NCI-H446 (cell line): ENCODE measurements at places on chromosomes 2 and 18.

GRCh38 chr18:33579349-33580215, 1.6 kb downstream of the ASXL3 start:
- no peak for DNase-seq

GRCh38 chr2:6822406-6822805, 43.3 kb downstream of the CMPK2 start:
- DNase-seq = no peak

- no peak for DNase-seq
Measured at GRCh38 chr2:125643585-125643984, 1012.4 kb upstream of the GYPC start.

DNA sequence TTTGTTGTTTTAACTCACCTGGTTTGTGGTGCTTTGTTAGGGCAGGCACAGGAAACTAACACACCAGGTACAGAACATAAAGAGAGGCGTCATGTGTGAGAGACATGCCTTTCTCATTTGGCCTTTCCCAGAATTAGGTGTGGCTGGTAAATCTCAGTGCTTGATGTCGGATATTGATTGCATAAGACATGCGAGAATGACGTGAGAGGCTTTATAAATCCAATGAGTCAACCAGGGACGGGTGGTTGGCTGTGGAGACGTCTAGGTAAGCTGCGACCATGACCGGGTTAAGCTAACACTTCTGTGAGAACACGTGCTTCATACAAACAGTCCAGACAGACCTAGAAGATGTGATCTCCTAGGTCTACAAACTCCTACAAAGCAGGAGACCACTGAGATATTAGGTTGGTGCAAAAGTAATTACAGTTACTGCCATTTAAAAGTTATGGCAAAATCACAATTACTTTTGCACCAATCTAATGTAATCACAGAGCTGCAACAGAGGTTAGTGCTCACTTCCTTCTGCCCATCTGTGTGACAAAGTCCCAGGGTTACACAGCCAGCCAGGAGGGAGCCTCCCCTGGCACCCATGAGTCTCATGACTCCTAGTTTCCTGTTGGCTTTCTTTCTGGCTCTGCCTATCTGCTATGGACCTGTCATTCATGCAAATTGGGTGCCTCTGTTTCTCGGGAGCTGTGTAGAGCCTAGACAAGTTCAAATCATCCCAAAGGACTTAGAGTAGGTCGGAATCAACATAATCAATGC, 98.9 kb upstream of the ATP8B1 start:
- DNase-seq = no peak

DNA sequence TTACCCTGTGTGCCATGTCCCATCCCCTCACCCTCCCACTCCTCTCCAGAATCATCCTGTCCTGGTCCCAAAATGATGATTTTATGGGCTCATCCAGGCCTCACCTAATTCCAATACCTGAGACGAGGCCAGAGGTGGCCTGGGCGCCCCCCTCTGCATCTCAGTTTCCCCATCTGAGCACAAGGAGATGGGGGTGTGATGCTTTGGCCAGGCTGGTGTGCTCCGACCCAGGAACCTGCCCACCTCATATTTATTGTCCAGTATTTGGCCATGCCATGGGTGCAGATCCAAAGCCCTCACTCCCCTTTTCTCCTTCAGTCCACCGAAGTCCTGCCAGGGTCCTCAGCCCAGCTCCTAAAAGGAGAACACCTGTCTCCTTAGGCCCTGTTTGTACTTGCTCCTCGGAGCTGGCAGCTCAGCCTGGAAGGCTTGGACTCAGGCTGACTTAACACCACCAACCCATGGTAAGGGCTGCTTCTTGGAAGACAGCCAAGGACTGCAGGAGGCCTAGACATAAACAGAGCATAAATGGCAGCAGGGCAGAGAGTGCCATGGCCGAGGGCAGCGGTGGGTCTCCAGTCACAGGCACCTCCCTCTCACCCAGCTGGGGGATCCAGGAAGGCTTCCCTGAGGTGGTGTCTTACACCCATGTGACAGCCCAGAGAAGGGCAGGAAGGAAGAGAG, 3.6 kb downstream of the TEX51 start:
- no peak for DNase-seq

DNA sequence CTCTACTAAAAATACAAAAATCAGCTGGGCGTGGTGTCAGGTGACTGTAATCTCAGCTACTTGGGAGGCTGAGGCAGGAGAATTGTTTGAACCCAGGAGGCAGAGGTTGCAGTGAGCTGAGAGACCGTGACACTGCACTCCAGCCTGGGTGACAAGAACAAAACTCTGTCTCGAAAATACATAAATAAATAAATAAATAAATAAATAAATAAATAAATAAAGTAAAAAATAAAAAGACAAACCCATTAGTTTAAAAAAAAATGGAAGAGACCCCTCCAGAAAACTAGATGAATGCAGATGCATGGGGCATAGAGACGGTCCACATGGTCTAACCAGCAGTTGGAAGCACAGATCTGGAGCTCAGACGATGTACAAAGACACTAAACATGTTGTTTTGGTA, 18.1 kb downstream of the TMEM163 start:
- DNase-seq = no peak

GRCh38 chr2:170747921-170748320, 22.3 kb upstream of the ERICH2 start:
- DNase-seq = no peak

- DNase-seq = no peak
Measured at GRCh38 chr2:7024261-7024660, 107.0 kb downstream of the RNF144A start.

DNA sequence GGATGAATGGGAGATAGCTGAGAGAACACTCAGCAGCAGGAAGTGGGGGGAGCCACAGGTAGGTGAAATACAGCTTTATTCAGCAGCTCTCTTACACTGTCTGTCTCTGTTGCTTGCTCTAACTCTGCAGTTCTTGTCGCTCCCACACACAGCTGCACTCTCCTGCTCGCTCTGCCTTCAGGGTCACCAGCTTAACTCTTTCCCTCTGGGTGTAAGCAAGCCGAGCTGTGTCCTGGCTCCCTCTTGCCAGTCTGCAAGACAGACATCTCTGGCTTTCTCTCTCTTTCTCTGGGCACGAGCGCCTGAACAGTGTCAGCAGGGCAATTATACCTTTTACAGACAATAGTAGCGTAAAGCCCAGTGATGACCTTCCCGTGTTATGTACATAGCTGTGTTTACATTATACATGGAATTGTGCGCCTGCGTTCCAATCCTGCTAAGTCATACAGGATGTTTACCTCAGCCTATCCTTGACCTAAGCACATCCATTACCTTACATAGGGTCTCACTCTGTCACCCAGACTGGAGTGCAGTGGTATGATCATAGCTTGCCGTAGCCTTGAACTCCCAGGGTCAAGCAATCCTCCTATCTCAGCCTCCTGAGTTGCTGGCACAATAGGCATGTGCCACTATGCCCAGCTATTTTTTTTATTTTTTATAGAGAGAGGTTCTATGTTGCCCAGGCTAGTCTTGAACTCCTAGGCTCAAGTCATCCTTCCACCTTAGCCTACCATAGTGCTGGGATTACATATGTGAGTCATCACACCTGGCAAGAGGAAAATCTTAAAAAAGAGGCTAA, 57.8 kb upstream of the CHN1 start:
- no peak for DNase-seq

DNA sequence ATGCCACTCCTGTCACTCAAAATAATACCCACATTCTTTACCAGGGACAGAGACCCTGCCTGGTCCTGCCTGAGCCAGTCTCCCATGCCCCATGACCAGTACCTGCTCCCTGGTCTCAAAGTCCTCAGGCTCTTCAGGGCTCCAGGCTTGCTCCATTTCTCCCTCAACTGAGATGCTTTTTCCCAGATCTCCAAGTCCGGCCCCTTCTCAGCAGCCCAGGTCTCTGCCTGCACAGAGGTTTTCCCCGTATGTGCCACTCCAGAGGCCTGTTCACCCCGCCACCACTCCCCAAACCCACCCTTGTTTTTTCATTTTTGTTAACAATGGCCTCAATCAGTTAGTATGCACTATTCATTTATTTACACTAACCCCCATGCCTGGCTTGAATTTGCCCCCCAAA, 499.5 kb upstream of the MYT1L start:
- DNase-seq = no peak

GRCh38 chr2:10043256-10043905, at the start of gene KLF11:
Gene KLF11, plus strand, starts transcription at chr2:10043550. Its CDS starts 167 bp downstream, at chr2:10043717.
- peak; percentile 96 for DNase-seq

DNA sequence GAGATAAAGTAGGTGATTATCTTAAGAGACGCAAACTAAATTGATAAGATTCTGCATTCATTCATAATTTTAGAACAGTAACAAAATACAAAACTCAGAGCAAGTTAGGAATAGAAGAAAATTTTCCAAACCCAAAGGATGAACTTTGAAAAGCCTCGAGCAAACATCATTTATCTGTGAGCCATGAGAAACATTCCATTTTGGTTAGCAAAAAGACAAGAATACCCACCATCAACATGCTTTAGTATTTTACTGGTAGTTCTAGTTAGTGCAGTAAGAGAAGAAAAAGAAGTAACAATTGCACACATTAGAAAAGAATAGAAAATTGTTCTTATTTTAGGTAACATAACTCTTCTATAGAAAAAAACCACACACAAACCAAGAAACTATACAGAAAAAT, 291.3 kb upstream of the TCF4 start:
- no peak for DNase-seq

DNA sequence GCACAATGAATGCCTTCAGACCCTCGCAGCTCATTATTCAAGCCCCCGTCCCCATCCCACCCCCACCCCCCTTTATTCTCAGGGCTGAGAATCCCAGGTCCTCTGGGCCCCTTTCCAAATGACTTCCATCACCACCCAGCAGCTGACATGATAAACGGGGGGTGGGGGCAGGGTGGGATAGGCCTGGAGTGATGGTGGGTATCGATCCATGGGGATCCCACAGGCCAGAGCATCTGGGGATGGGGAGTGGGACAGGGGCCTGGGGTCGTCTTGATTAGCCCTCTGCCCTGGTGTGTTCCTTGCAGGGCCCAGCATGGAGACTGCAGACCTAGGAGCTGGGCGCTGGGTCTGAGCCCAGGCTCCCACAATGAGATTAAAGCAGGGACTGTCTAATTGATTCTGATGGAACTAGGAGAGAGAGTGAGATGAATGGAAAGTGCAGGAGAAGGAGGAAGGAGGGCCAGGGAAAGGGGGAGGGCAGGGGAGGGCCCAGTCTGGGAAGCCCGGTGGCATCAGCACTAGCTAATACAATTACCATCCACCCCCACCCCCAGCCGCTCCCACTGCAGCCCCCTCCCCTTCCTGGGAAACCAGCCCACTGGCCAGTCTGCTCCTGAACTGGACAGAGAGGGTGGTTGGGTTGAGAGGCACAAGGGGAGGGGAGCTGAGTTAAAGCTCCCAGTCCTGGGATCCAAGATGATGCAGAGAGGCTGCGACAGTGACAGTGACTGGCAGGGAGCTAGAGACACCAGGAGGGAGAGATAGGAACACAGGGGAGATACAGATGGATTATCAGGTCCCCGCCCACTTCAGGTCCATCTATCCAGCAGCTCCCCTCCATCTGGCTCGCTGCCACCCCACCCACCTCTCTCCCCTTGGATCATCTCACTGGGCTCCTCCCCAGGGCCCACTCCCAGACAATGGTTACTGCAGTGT, 13.1 kb upstream of the TNS1 start:
- no peak for DNase-seq

GRCh38 chr18:47342566-47342965, 91.1 kb upstream of the SKOR2 start:
- no peak for DNase-seq

GRCh38 chr2:38552259-38552658, 50.5 kb downstream of the HNRNPLL start:
- no peak for DNase-seq

GRCh38 chr18:9542924-9543323, 67.6 kb downstream of the RALBP1 start:
- DNase-seq = no peak

DNA sequence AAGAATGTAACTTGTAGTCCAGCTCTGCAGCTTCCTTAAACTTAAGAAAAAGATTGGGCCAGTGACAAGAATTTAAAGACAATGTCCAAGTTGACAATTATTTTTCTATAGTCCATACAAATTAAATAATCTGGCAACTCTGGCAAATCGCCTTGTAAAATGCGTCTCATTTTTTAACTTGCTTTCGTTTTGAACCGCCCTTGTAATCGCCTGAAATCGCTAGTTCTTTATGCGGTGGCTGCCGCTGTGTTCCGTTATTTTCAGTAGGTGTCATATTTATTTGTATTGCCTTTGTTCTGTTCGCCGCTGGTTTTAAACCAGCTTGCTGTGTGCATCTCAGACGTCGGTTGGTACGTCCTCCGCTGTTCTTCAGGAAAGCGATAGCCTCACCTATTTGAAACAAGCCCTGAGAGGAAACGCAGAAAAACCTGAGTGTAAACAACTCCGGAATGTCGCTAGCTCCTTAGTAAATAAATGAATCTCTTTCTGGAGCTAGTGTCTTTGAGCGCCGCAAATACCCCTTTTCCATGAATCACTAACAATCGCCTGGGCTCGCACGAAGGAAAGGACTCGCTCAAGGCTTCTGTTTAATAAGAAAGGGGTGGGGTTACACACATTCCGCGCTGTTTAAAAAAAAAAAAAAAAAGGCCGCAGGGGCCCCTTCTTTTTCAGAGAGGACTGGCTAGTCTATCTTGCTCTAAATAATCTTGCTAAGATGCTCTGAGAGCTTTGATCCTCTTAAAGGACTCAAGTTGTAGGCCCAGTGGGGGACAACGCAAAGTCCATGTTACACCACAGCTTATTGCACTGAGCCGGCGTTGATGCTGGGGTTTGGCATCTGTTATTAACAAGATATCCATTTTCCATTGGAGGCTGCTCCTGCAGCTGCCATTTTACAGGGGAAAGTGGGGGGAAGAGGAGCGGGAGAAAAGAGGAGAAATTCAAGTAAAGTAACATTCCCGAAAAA, 3.0 kb downstream of the HOXD8 start:
- DNase-seq = no peak

DNA sequence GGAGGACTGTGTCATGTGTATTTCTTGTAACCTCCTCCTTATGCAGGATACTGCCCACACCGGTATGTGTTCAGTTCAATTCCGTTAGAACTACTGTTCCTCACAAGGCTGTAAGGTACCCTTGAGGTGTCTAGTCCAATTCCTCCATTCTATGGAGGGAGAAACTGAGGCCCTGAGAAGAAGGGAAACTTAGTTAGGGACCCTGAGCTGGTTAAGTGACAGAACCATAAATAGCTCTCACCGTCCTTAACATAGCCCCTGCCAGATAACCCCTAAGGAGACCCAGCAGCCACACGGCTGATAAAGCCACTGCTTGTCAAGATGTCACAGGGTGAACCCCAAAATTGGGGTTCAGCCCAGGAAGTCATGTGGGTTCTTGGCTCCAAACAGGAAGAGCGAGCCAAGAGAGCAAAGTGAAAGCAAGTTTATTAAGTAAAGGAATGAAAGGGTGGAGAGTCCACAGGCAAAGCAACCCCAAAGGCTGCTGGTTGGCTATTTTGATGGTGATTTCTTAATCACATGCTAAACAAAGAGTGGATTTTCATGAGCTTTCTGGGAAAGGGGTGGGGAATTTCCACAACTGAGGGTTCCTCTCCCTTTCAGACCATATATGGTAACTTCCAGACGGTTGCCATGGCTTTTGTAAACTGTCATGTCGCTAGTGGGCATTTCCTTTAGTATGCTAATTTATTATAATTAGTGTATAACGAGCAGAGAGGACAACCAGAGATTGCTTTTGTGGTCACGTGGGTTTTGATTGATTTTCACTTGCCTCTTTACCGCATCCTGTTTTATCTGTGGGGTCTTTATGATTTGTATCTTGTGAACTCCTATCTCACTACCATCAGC, 83.4 kb upstream of the RTN4 start:
- DNase-seq = no peak
